ENCODE measurements at places on chromosomes 13 and 19.
A peak's percentile ranks its signal among the peaks of the same experiment; 100 is the strongest.

DNA sequence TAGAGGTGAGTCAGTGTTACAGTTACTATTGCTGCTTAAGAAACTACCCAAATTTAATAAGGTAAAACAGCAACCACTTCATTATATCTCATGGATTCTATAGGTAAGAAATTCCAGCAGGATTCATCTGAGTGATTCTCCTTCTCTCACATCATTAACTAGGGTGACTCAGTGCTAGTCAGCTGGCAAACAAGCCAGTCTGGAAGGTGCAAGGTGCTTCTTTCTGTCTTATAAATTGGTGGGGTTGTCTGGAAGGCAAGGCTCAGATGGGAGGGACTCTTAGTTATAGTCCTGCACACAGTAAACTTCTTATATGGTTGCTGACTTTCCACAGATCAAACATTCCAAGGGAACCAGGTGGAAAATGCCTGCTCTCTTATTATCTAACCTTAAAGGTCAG, 484.5 kb downstream of the GPC5 start:
- DNase-seq: no peak

DNA sequence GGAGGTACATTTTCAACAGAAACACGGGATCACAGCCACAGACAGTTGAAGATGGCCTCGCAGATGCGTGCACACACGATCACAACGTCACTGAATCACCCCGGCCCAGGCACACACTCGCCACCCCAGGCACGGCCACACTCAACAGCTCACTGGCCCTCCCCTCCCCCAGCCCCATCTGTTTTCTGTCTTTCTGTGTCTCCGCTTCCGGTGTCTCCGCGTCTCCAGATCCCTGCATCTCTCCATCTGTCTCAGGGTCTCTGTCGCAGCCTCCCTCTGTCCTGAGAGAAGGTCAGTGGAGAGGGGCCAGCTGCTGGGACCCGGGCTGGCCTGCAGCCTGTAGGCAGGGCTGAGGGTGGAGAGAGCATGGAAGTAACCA, 3.8 kb upstream of the ATP1A3 start:
- DNase-seq: no peak

DNA sequence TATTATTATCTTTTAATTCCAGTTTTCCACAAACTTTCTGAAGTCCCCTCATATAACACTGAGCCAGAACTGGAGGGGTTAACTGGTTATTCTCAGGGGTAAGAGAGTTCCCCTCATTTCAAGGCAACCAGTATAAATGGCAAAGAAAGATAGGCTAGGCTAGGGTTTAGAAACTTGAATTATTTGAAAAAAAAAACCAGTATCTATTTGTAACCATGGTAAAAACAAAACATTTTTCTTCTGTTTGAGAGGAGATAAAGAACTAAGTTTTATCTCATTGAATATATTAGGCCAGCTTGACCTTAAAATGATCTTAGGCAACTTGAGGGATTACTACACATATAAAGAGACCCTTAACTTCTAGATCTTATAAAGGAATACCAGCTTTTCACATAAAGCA, 19.6 kb downstream of the SUPT20H start:
- DNase-seq: no peak

- DNase-seq: no peak
Measured at GRCh38 chr13:113862191-113862930, 1.5 kb downstream of the GAS6 start.

- DNase-seq: peak; percentile 70
Measured at GRCh38 chr19:6862673-6863078, 24.7 kb upstream of the ADGRE1 start.

GRCh38 chr19:38710928-38711725, 33.1 kb downstream of the CAPN12 start:
- DNase-seq: no peak

Data from progenitor cell of endocrine pancreas (in vitro differentiated cells).